Activated T-helper 1 cell treated with anti-CD3 and anti-CD28 coated beads, Interleukin-12 subunit alpha, Interleukin-12 subunit beta, Interleukin-2, Interleukin-4 antibody, amounts not matched to agents 30 ng/mL and 10 ng/mL and 1 ng/mL, durations not matched to agents 14 hours and 24 hours and 36 hours (primary cell): ENCODE measurements at places on chromosomes 6 and 20.

DNA sequence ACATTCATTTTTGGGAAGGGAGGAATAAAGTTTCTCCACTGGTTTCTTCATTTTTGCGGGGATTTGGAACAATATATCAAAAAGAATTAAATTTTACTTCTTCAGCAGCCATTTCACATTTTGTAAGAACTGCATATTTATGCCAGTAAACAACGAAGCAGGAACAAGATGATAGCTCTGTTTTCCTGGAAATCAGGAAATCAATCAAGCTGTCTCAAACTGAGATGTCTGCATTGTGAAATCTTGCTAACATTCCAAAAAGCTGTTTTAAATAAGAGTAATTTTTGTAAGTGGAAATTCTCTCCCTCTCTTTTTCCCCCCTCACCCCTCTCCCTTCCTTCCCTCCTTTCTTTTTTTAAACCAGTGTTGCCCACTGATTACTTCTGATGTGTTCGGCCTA lies 20.0 kb downstream of the MAPK13 start:
- DNase-seq = no peak
- no peaks in the 10 kb centered on the region for H3K27me3 ChIP-seq

DNA sequence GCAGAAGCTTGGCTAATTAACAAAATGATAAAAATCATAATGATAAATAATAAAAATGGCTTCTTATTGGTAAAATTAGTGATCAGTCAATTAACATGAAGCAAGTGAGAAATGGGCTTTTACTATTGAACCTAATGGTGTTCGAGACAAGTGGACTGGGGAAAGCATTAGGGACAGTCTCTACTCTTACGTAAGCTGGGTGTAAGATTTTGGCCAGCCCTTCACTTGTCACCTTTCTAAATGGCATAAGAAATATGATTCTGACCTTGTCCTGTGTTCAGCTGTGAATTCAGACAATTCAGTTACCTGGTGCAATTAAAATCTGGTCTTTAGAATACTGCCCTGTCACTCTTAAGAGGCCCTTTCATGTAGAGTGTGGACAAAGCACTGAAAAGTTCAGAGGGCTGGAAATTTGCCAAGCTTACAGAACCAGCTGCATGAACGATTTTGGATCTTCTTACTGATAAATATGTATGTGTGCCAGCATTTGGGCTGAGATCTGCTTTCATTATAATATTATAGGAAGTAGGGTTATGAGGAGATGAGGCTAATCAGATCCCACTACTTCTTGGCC lies 115.9 kb downstream of the QRSL1 start:
- H3K4me3 ChIP-seq = no peak overlapping the region
- no peak for DNase-seq
- peaks cover 16% of the 10 kb centered on the region for H3K27me3 ChIP-seq
- no peaks in the 10 kb centered on the region for H3K36me3 ChIP-seq
- H3K27ac ChIP-seq = no peak overlapping the region
- no peaks in the 10 kb centered on the region for H3K4me1 ChIP-seq

- DNase-seq = no peak
- no peak overlapping the region for H3K27ac ChIP-seq
- H3K4me1 ChIP-seq = no peaks in the 10 kb centered on the region
- no peaks in the 10 kb centered on the region for H3K27me3 ChIP-seq
- no peak overlapping the region for H3K4me3 ChIP-seq
These were observed 53.9 kb downstream of the PXDC1 start for GRCh38 chr6:3697609-3698008.

GRCh38 chr20:7775072-7775471 lies 165.2 kb downstream of the HAO1 start:
- H3K36me3 ChIP-seq = peaks cover 2% of the 10 kb centered on the region
- DNase-seq = no peak
- peaks cover 4% of the 10 kb centered on the region for H3K4me1 ChIP-seq
- no peak overlapping the region for H3K27ac ChIP-seq
- H3K4me3 ChIP-seq = no peak overlapping the region

DNA sequence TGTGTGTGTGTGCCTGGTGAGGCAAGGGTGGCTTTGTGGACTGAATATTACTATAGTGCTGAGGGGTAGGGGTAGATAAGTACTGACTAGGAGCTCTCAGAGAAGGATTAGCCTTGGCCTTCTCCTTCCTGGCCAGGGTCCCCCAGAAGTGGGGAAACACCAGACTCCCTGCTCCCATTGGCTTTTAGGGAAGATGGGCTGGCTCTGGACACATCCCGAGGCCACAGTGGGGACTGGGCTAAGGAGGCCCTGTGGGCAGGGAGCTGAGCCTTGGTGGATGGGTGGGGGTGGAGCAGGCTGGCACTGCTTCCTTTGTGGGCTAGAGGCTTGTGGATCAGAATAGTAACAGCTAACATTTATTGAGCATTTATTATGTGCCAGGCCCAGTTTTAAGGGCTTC lies 3.1 kb downstream of the EPB41L1 start:
- peaks cover 24% of the 10 kb centered on the region for H3K27me3 ChIP-seq
- H3K36me3 ChIP-seq = no peaks in the 10 kb centered on the region
- H3K4me3 ChIP-seq = no peak overlapping the region
- H3K27ac ChIP-seq = no peak overlapping the region

GRCh38 chr6:7543789-7544424 lies 2.4 kb downstream of the DSP start:
- no peak for DNase-seq
- H3K27ac ChIP-seq = no peak overlapping the region
- H3K4me3 ChIP-seq = no peak overlapping the region

DNA sequence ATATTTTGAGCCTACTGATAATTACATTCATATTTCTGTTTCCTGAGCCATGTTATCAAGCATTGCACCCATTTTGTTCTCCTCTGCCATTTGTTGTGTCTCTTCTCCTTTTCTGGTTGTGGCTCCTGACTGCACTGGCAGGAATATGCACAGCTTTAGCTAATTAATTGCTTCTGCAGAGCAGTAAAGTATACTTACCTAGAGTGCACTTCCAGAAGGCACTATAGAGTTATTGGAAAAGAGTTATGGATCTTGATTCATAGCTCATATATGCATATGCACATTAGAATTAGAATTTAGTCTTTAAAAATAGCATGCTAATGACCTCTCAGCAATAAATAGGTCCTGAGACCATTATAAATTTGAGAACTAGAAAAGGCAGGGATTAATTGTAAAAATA lies 262.6 kb downstream of the NKAIN2 start:
- no peak for DNase-seq
- H3K4me1 ChIP-seq = no peaks in the 10 kb centered on the region
- H3K4me3 ChIP-seq = no peak overlapping the region

GRCh38 chr6:56572788-56573471 lies 69.8 kb downstream of the DST start:
- no peaks in the 10 kb centered on the region for H3K27me3 ChIP-seq
- no peak overlapping the region for H3K4me3 ChIP-seq

DNA sequence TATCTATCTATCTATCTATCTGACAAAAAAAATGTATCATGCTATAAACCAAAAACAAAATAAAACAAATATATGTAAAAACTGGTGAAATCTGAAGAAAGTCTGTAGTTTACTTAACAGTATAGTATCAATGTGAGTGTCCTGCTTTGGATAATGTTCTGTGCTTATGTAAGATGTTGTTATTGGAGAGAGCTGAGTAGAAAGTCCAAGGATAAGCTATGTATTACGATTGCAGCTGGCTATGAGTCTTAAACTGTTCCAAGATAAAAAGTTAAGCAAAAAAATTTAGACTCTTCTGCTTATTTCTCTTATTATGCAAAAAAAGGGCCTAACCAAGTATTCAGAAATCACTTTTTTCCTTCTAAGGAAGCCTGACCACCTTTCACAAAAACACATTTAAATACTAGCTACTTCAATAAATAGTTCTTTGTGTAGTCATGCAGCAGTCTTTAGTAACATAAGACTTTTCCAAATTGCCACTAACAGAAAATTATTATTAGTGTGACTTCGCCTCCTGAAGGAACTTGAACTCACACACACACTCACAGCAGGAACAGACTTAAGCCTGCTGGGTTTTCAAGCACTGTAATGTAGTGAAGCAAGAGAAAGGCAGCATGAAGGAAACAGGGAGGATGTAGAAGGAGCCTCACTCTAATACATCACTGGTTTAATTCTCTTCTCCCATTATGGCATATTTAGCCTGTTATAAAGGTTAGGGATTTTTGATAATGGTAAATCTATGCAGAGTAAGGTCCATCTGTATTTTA lies 265.8 kb upstream of the GJE1 start:
- H3K4me1 ChIP-seq = no peaks in the 10 kb centered on the region
- no peak for DNase-seq
- H3K27ac ChIP-seq = no peak overlapping the region
- H3K36me3 ChIP-seq = no peaks in the 10 kb centered on the region
- no peak overlapping the region for H3K4me3 ChIP-seq

GRCh38 chr6:2396846-2397630 lies 151.6 kb upstream of the GMDS start:
- no peak overlapping the region for H3K27ac ChIP-seq
- H3K4me3 ChIP-seq = no peak overlapping the region
- H3K4me1 ChIP-seq = no peaks in the 10 kb centered on the region
- DNase-seq = no peak
- no peaks in the 10 kb centered on the region for H3K36me3 ChIP-seq
- H3K27me3 ChIP-seq = no peaks in the 10 kb centered on the region

DNA sequence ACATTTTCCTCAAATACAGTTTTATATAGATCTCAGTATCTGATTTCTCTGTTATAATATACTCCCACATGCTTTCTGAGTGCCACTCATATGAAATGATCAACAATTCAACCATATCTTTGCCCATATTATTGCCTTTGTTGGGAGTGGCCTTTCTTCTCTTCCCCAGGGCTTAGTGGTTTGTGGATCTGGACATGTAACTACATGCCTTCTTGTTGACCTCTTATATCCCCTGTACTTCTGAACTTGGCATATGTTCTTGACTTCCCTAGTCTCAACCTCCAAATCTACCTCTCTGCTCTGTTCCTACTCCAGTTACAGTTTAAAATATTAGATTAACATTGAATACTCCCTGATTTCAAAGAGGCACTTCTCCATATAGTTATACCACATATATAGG lies 34.3 kb upstream of the PRIM2 start:
- H3K36me3 ChIP-seq = no peaks in the 10 kb centered on the region
- H3K4me3 ChIP-seq = no peak overlapping the region
- no peaks in the 10 kb centered on the region for H3K4me1 ChIP-seq
- peaks cover 2% of the 10 kb centered on the region for H3K27me3 ChIP-seq

DNA sequence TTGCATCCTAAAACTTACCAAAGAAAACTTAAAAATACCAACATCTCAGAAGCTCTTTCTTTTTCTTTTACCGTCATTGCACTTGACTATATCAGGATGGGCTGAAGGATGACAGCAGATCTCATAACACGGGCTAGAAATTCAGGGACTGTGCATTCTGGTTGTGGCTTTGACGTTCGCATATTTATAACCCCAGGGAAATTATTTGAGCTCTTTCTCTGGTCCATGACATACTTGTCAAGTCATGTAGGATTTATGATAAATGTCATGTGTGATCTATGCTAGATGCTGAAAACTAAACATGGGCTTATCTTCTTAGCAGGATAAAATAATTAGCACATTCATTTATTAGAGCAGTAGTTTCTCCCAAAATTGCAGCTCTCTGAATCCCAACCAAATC lies 74.4 kb upstream of the SAMD5 start:
- H3K4me1 ChIP-seq = no peaks in the 10 kb centered on the region
- H3K27me3 ChIP-seq = peaks cover 3% of the 10 kb centered on the region
- H3K27ac ChIP-seq = no peak overlapping the region
- no peak overlapping the region for H3K4me3 ChIP-seq

- peaks cover 24% of the 10 kb centered on the region for H3K4me1 ChIP-seq
- peak within 1 kb of the TSS; percentile 78 for H3K4me3 ChIP-seq
- H3K36me3 ChIP-seq = peaks cover 2% of the 10 kb centered on the region
- peaks cover 58% of the 10 kb centered on the region for H3K27me3 ChIP-seq
- H3K27ac ChIP-seq = peak within 1 kb of the TSS; percentile 42
These were observed at the start of gene DSE for GRCh38 chr6:116370760-116371119. TSS of gene DSE (plus strand) at chr6:116370947. CDS start at chr6:116399251, 28,304 bp downstream.

- H3K4me1 ChIP-seq = peaks cover 4% of the 10 kb centered on the region
- no peak for DNase-seq
- peaks cover 3% of the 10 kb centered on the region for H3K27me3 ChIP-seq
- H3K36me3 ChIP-seq = no peaks in the 10 kb centered on the region
These were observed 84.7 kb upstream of the MYLIP start for GRCh38 chr6:16044211-16044643.

GRCh38 chr6:5201271-5201670 lies 59.5 kb downstream of the LYRM4 start:
- H3K36me3 ChIP-seq = no peaks in the 10 kb centered on the region
- H3K27ac ChIP-seq = no peak overlapping the region
- H3K27me3 ChIP-seq = no peaks in the 10 kb centered on the region
- no peak for DNase-seq

DNA sequence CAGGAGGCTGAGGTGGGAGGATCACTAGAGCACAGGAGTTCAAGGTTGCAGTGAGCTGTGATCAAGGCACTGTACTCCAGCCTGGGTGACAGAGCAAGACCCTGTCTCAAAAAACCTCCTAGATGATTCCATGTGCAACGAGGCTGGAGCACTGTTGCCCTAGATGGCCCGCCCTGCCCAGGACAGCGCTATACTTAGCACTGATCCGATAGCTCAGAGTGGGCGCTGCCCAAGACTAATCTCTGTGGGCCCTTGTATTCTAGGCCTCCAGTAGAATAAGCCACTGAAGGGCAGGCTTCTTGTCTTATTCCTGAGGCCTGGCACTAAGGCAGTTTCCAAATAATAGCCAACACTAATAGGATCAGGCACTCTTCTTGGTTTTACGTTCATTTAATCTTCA lies 41.0 kb downstream of the STK35 start:
- no peaks in the 10 kb centered on the region for H3K27me3 ChIP-seq
- H3K27ac ChIP-seq = no peak overlapping the region
- DNase-seq = no peak

DNA sequence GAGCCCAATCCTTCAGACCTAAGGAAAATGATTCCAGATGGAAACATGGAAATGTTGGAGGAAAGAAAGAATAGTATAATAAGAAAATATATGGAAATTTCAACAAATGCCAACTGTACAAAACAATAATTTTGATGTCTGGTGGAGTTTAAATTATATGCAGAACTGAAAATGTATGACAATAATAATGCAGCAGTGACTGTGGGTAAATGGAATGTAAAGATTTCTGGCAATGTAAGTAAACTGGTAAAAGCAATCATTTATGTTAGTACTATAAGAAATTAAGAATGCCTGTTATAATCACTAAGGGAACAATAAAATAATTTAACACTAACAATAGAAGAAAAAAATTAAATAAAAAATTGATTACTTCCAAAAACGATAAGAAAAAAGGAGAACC lies 89.0 kb downstream of the EDN1 start:
- H3K27me3 ChIP-seq = no peaks in the 10 kb centered on the region
- no peak overlapping the region for H3K4me3 ChIP-seq
- no peaks in the 10 kb centered on the region for H3K36me3 ChIP-seq

- no peak for DNase-seq
- no peak overlapping the region for H3K27ac ChIP-seq
- no peaks in the 10 kb centered on the region for H3K4me1 ChIP-seq
- H3K36me3 ChIP-seq = no peaks in the 10 kb centered on the region
- H3K27me3 ChIP-seq = peaks cover 9% of the 10 kb centered on the region
- H3K4me3 ChIP-seq = no peak overlapping the region
These were observed 32.5 kb upstream of the DLGAP4 start for GRCh38 chr20:36273414-36274180.

GRCh38 chr20:52268184-52268749 lies 76.7 kb upstream of the ZFP64 start:
- no peaks in the 10 kb centered on the region for H3K36me3 ChIP-seq
- no peak for DNase-seq
- no peak overlapping the region for H3K27ac ChIP-seq
- H3K27me3 ChIP-seq = peaks cover 4% of the 10 kb centered on the region

- H3K27ac ChIP-seq = peak overlapping the region; percentile 92
- peaks cover 2% of the 10 kb centered on the region for H3K27me3 ChIP-seq
- H3K36me3 ChIP-seq = peaks cover 8% of the 10 kb centered on the region
- peak overlapping the region; percentile 9 for H3K4me3 ChIP-seq
These were observed 66.1 kb upstream of the RNF24 start for GRCh38 chr20:4081421-4081820.
